ENCODE measurements at places on chromosomes 3 and 15. TPM values are rescaled to one million over a fixed set of nuclear protein-coding genes. Genes with fewer than 3 reads are reported as not detected.

NR2E3 gene
- 0.30 TPM for total RNA-seq

COL6A5 gene
- 0.20 TPM for total RNA-seq

GPR62 gene
- total RNA-seq = 1.2 TPM

MGLL gene
- 34.0 TPM for total RNA-seq

DCLK3 gene
- 3.0 TPM for total RNA-seq

DNASE1L3 gene
- 3.7 TPM for total RNA-seq

FETUB gene
- not detected for total RNA-seq

ST3GAL6 gene
- 24.2 TPM for total RNA-seq

SYNPR gene
- total RNA-seq = 83.5 TPM

TMEM212 gene
- total RNA-seq = 0.40 TPM

C3orf70 gene
- total RNA-seq = 26.4 TPM

RAD51 gene
- total RNA-seq = 2.5 TPM

CLRN1 gene
- not detected for total RNA-seq

KBTBD13 gene
- 0.06 TPM for total RNA-seq

PARP16 gene
- 5.0 TPM for total RNA-seq

TJP1 gene
- 143 TPM for total RNA-seq

CAPN3 gene
- 34.6 TPM for total RNA-seq

SAMD7 gene
- not detected for total RNA-seq

ILDR1 gene
- 0.11 TPM for total RNA-seq

SCAMP5 gene
- 56.0 TPM for total RNA-seq

SLC38A3 gene
- total RNA-seq = 10.5 TPM

MEGF11 gene
- total RNA-seq = 6.2 TPM

CCDC9B gene
- total RNA-seq = 3.0 TPM

PRR20G gene
- not detected for total RNA-seq

ECE2 gene
- 3.6 TPM for total RNA-seq

FAM3D gene
- total RNA-seq = 0.20 TPM

DOCK3 gene
- total RNA-seq = 11.0 TPM

SLC30A4 gene
- total RNA-seq = 11.3 TPM

PGBD4 gene
- 2.9 TPM for total RNA-seq

SCN11A gene
- total RNA-seq = 1.0 TPM

MUC20 gene
- total RNA-seq = 2.6 TPM

BSN gene
- 6.9 TPM for total RNA-seq

FAM174B gene
- total RNA-seq = 9.9 TPM

PTH1R gene
- total RNA-seq = 7.8 TPM

All from spinal cord (tissue), 10 donors.